ENCODE measurements at places on chromosomes 11 and 22. TPM values are rescaled to one million over a fixed set of nuclear protein-coding genes. Genes with fewer than 3 reads are reported as not detected.

Gene SCGB1D2
- total RNA-seq, result not detected

Gene DEUP1
- total RNA-seq, result not detected

Gene PANX3
- not detected for total RNA-seq

Gene OR8B2
- not detected for total RNA-seq

Gene HOATZ
- not detected for total RNA-seq

Gene ANKK1
- 0.06 TPM for total RNA-seq

Gene HMBS
- total RNA-seq, result 5.8 TPM

Gene SCN4B
- not detected for total RNA-seq

Gene VWCE
- total RNA-seq, result 2.0 TPM

Gene DRD2
- not detected for total RNA-seq

Gene SLC1A2
- total RNA-seq, result 1.4 TPM

Gene DERL3
- total RNA-seq, result 0.53 TPM

Gene SDHAF2
- total RNA-seq, result 42.9 TPM

Gene POU2AF3
- total RNA-seq, result not detected

Gene FAT3
- total RNA-seq, result under 0.01 TPM

Gene PRG3
- not detected for total RNA-seq

Gene OR6A2
- total RNA-seq, result 0.19 TPM

Gene CRACR2B
- total RNA-seq, result 4.9 TPM

Gene TNNT3
- 0.25 TPM for total RNA-seq

Gene LRP4
- total RNA-seq, result 1.1 TPM

Gene CBLIF
- total RNA-seq, result not detected

Gene OR10D3
- not detected for total RNA-seq

Gene RTN4RL2
- not detected for total RNA-seq

Gene PRCP
- total RNA-seq, result 58.0 TPM

Gene TENM4
- total RNA-seq, result 15.6 TPM

Gene MYRF
- 0.44 TPM for total RNA-seq

Gene DUSP18
- 10.1 TPM for total RNA-seq

Gene PITPNM1
- total RNA-seq, result 41.4 TPM

Gene GRAP2
- not detected for total RNA-seq

Gene UCP3
- 0.26 TPM for total RNA-seq

Gene APOBEC3H
- total RNA-seq, result 1.2 TPM

Gene GRIK4
- total RNA-seq, result under 0.01 TPM

Gene A4GALT
- total RNA-seq, result 33.6 TPM

Gene ZP1
- not detected for total RNA-seq

Gene FADS1
- 84.8 TPM for total RNA-seq

Gene TRIM29
- total RNA-seq, result not detected

Gene TRIM49
- total RNA-seq, result not detected

Gene MRPL40
- total RNA-seq, result 49.0 TPM

Gene DGCR6
- 0.19 TPM for total RNA-seq

Gene FGF19
- total RNA-seq, result not detected

Gene LRP5
- total RNA-seq, result 59.8 TPM

Gene C11orf21
- total RNA-seq, result not detected

Gene CASP5
- total RNA-seq, result not detected

Gene TBCEL
- 17.2 TPM for total RNA-seq

Gene MIOX
- total RNA-seq, result not detected

Gene KRTAP5-8
- total RNA-seq, result not detected

Gene BDNF
- 42.3 TPM for total RNA-seq

Gene MS4A3
- not detected for total RNA-seq

Gene CLCF1
- total RNA-seq, result 7.7 TPM

Gene LYVE1
- total RNA-seq, result 3.3 TPM

Data from aortic smooth muscle cell (primary cell).